ENCODE measurements at places on chromosomes 1 and 21.

- DNase-seq = no peak
Observed at GRCh38 chr1:109392788-109393616, 4.7 kb downstream of the SORT1 start.

GRCh38 chr1:200372095-200372884 is 37.5 kb downstream of the ZNF281 start:
- DNase-seq = no peak

DNA sequence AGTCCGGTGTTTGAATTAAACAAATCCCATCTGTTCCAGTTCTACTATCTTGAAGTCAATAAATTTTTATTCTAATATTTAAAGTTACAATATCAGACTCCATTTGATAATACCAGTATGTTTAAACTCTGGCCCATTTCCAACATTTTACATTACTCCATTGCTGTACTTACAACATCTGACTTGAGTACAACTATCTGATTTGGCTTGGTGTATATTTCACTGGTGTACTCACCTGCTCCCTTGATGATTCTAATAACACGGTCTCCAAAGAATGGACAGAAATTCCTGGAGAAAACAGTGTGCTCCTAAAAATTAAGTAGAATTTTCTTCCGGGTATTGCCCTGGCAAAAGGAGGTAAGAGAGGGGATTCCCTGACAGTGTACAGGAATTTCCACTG is 680.5 kb upstream of the ADAMTS5 start:
- no peak for DNase-seq

DNA sequence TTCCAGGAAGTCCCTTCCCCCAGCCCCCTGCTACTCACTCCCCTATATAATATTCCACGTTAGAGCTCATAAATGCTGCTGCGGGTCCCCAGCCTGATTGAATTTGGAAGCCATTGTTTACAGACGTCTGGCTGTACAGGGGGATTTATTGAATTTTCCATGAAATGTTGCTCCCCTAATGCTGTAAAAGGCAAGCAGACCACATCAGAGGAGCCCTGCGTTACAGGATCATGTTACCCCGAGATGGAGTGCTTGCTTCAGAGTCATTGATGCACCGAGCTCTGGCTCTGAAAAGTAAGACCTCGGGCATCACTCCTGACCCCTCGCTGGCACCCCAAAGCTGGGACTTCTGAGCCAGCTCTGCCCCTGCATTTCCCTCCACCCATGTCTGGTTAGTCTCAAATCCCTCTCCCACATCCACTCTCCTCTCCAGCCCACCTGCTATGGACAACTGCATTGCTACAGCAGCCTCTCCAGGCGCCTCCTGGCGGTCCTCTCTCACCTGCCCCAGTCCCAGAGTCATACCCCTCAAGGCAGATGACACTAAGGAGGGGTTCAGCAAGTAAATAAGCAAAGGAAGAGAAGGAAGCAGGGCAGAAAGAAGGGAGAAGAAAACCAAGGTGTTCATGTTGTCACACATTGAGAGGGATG is 127.8 kb downstream of the TMEM53 start:
- no peak for DNase-seq

- DNase-seq = no peak
Observed at GRCh38 chr1:45488666-45489377, 2.1 kb downstream of the TESK2 start.

DNA sequence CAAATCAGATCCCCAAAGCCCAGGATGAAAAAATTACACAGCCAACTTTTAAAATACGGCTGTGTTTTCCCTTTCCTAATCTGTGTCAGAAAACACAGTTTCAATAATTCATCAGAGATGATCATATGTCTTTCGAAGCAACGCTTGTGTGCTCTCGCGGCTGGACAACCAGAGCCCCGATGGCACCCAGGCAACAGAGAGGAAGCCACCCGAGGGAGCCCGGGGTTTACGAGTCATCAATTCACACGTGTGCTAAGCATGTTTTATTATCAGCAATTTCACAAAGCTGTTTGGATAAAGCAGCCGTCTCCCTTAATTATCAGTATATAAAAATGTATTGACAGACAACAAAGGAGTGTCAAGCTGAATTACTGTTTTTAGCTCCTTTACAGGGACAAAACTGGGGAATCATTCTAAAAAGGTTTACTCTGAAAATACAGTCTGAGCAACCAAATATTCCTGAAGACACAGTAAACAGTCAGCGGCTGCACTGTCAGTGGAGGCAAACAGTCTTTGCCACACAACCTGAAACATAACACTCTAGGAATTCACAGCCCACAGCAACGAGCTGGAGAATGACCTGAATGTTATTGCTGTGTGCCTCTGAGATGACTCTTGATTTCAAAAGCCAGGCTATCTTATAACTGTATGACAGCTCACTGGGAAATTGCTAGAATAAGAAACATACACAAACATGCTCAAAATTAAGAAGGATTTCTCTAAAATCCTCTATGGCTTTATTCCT is 201.0 kb downstream of the SIPA1L2 start:
- DNase-seq = no peak

- DNase-seq = no peak
Observed at GRCh38 chr1:2961081-2961480, 60.2 kb upstream of the ACTRT2 start.

DNA sequence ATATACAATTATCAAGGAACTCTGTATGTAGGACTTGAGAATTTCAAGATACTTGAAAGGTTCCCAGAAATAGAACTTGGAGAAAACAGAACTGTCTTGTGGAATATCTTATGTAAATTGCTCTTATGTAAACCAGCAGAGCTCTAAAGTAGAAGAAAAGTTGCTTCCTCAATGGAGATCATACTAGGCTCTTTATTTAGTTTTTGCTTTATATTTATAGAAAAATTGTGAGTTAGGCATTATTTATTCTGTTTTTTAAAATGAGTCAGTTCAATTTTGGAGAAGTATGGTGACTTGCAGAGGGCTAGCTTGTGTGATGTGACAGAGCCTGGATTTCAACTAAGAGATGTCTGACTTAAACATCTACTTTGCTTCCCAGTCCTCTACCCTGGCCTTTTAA is 40.4 kb downstream of the ATP6V1G3 start:
- DNase-seq = no peak

- DNase-seq = no peak
Observed at GRCh38 chr1:30649321-30649991, 73.9 kb downstream of the MATN1 start.

DNA sequence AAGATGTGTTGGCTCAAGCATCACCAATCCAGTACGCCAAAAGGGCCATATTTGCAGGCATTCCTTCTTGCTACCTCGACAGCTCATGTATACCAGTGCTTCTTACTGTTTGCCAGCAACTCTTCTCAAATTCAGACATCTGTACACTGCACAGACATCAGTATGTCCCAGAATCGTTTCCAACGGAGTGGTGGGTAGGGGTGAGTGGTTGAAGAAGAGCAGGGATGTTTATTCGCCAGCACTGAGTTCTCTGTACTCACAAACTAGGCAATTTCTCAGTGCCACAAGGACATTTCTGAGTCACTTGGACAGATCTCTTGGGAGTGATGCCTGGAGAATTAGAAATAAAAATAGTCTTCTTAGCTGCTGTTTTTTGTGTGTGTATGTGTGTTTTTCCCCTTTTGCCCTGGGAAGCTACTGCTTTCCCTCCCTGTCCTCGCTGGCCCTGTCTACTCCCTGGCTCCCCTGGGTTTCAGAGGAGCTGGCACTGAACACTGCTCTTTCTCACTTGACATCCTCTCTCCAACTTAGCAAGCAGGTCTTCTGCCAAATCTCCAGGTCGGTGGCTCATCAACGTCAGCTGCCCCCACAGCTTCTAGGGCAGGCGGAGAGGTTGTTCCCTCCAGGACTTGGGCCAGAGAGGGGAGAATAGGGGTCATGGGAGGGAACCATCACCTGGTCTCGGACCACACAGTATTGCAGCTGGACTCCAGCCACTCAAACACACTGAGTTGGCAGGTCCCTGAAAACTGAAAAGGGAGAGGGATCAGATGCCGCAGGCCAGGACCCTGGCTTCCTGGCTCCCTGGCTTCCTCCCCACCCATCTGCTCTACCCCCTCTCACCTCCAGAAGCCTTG is 90.5 kb downstream of the NMNAT2 start:
- DNase-seq = no peak

DNA sequence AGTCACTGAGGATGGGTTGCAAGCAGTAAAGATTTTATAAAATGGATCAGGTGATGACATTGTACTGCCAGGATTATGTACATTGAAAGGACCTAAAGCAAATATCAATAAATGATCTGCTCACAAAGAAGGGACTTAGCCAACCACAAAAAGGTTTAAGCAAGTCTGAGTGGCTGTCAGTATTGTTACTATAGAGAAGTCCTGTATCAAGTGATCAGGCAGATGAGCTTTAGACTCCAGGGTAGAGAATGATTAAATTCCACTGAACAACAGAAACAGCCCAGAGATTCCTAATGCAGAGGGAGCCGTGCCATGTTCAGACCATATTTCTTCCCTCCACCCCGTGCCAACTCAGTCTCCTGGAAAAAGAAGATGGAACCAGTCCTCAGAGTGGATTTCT is 138.9 kb downstream of the SETD4 start:
- DNase-seq = no peak

DNA sequence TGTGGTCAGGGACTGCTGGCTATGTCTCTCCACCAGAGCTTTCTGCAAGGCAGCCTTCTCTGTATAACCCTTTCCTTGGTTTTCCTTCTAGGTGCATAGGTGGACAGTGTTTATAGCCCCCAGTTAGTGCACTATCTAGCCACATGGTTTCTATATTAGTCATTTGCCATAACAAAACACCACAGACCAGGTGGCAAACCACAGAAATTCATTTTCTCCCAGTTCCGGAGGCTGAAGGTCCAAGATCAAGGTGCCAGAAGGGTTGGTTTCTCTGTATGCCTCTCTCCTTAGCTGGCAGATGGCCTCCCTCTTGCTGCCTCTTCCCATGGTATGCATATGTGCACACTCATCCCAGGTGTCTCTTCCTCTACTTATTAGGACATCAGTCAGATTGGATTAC is 106.4 kb downstream of the KAZN start:
- no peak for DNase-seq

DNA sequence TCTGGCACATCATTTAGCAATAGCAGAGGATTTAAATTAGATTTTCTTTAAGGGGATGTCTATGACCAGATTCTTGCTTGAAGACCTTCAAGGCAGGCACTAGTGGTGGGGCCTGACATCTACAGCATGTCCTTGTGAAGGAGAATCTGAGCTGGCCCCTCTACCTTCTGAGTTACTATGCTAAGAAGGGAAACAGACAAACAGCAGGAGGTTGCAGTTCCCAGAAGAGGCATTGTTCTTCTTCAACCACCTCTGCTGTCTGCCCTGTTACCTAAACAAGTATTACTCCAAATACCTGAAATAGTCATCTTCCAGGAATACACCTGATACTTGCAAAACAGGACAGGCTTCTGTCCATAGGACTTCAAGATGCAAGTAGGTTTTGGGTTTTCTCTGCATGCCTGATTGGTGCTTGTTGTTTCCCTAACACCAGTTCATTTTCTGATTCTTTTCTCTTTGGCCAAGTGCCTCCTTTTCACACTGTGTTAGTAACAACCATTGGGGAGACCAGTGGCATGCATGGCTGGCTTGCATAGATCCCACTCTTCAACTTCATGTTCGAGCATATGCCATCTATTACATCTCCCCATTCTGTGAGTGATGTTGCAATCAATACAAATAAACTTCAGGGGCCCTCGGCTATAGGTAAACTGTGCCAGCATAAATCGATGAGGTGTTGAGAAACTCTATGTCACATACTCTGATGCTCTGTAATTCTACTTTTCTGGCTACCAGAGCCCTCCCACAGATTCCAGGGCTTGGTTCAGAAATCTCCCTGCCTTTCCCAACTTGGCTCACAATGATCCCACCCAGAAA is 93.0 kb upstream of the DUSP10 start:
- DNase-seq = no peak
